Sciatic nerve (tissue), 2 donors: ENCODE measurements at places on chromosomes 16 and 17.
A peak's percentile ranks its signal among the peaks of the same experiment; 100 is the strongest.

GRCh38 chr16:70779361-70779760, 21.6 kb downstream of the VAC14 start:
- DNase-seq, result no peak

GRCh38 chr16:7321661-7322060, 11.0 kb upstream of the RBFOX1 start:
- DNase-seq, result no peak

DNA sequence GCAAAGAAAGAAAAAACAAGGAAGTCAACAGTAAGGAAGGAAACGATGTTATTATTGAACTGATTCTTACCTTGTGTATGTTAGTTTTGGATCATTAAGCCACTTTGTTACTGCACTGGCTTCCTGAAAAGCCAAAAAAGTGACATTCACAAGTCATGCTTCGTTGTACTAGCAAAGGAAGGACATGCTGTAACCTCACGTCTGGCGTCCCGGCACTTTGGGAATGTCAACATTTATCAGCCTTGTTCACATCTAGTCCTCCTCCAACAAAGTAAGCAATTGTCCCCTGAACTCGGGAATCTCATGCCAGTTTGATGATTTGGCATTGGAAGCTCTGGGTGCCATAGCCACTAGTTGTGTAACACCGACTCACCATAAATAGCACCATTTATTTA, 731 bp upstream of the MKS1 start:
- DNase-seq, result no peak

- DNase-seq, result no peak
Measured at GRCh38 chr16:50458667-50459495, 89.3 kb upstream of the NKD1 start.

- no peak for DNase-seq
Measured at GRCh38 chr17:6772016-6772415, 4.0 kb upstream of the FBXO39 start.

DNA sequence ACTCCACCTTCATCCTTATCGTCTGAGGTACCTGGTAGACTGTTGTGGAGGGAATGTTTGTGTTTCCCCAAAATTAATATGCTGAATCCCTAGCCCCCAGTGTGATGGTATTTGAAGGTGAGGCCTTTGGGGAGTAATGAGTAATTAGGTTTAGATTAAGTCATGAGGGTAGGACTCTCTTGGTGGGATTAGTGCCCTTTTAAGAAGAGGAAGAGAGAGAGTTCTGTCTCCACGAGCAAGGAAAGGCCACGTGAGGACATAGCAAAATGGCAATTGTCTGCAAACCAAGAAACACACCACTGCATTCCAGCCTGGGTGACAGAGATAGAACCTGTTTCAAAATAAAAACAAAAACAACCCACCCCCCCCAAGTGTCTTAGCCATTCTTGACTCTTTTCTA, 21.0 kb upstream of the DDX52 start:
- no peak for DNase-seq

DNA sequence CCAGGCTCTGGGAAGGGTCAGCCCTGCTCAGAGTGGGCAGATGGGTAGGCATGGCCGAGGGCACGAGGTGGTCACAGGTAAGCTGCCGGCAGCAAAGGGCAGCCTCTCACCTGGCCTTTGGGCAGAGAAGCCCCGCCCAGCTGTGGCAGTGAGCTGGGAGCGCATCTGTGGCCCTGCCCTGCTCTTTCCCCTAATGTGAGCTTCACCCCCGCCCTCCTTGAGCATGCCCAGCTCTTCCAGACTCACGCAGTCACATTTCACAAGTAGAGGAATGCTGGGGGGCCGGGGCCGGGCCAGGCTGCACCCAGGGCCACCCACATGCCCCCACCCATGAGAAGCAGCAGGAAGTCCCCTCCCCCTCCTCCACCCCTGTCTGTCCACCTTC, 40.7 kb upstream of the SLC38A10 start:
- no peak for DNase-seq

DNA sequence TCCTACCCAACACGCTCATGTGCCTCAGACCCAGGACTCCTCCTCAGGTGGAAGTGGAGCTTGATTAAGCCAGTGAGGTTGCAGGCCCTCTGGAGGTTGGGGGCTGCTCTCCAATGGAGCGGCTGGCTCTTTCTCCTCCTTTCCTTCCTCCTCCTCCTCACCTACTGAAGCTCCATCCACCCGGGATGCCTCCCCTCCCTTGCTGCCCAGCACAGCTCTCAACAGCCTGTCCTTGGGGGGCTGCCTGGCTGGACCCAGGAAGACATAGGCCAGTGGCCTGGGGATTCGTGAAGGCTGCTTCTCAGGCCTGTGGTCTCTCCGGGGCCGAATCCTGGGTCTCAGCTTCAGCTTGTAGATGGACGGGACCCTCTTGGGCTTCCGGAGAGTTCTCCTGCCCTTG, 8.2 kb downstream of the GAS2L2 start:
- DNase-seq, result no peak

- DNase-seq, result no peak
Measured at GRCh38 chr17:16875662-16876061, 96.3 kb downstream of the TNFRSF13B start.

DNA sequence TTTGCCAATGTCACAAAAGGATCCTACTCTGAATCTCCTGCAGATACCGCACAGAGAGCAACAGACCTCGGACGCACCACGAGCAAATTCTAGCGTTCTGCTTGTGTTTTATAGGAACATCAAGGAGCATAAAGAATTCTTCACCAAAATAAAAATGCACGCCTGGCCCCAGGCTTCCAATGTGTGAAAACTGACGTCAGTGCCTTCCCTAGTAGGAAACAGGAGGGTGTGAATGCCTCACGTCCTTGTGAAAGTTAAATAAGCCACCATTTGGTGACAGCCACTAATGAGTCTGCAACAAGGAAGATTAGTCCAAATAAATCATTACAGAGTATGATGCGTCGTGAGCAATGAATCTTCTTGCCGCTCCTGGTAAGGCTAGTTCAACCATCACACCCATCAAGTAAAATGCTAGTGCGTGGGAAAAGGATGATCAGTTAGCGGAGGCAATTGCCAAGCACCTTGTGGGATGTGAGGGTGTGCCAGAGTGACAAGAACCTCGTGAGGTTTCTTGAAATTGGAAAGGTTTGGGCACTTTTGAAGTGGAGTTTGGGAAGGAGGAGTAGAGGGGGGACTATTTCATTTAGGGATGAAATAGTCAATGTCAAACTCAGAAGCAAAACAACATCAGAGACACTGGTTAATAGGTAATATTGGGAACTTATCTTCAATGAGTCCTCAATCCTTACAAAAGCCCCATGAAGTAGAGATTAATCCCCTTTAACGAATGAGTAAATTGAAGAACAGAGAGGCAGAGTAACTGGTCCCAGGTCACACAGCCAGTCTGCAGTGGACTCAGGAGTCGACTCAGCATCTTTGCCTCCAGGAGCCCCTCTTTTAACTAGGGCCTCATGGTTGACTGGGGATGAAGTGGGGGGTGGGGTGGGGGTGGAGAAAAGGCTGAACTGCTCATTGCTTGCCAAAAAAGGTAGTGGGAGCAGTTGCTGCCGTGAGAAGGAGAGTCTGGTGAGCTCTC, 238.8 kb downstream of the SLC39A11 start:
- DNase-seq, result no peak

GRCh38 chr17:7313890-7314718, 1.1 kb downstream of the GPS2 start:
- no peak for DNase-seq

- DNase-seq, result no peak
Measured at GRCh38 chr17:40841246-40841645, 18.8 kb upstream of the KRT10 start.

GRCh38 chr16:14635395-14636165, 2.8 kb downstream of the BFAR start:
- no peak for DNase-seq

DNA sequence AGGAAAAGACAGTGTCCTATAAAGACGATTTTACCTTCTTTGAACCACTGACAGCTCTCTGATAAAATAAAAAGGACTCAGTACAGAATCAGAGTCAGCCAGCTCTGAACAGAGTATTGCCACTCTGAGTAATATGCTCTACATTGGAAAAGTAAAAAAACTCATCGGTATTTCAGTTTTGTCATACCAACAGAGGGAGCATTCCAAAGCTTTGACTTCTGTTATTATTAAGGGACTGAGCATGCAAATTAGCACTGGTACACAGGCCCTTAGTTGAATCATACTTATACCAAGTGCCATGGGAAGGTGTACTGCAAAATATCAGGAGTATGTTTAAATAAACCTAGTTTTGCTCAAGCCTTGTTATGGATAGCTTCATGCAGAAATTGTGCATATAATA, 509.0 kb upstream of the KIF2B start:
- DNase-seq, result no peak

DNA sequence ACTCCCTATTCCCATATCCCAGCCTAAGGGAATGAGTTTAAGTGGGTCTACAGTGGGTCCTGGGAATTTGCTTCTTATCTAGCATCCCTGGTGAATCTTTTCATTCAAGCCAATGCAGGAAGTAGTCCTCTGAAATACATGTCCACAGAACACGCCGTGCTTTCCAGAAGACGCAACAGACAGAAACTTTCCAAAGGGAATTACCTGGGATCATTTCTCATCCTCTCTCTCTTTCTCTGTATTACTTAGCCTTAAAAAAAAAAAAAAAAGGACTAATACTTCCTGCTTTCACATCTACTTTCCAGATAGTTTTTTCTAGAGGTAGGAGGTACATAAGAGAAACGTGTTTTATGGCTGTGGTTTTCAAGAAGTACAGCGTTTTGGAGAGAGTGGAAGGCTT, 499.0 kb downstream of the MAF start:
- no peak for DNase-seq

DNA sequence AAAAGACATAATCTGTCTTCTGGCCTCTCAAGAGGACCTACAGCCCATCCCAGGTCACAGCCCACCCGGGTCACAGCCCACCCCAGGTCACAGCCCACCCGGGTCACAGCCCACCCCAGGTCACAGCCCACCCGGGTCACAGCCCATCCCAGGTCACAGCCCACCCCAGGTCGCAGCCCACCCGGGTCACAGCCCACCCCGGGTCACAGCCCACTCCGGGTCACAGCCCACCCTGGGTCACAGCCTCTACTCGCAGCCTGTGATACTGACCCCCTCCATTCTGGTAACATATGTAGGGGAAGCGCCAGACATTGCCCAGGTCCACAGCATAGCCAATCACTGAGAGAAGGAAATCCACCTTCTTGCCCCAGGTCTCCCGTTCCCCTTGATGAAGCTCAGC, 14.2 kb downstream of the SLC6A4 start:
- DNase-seq, result no peak

- no peak for DNase-seq
Measured at GRCh38 chr17:74433421-74434121, 1.7 kb downstream of the GPRC5C start.

- DNase-seq, result no peak
Measured at GRCh38 chr16:56866955-56867830, 2.2 kb downstream of the SLC12A3 start.

DNA sequence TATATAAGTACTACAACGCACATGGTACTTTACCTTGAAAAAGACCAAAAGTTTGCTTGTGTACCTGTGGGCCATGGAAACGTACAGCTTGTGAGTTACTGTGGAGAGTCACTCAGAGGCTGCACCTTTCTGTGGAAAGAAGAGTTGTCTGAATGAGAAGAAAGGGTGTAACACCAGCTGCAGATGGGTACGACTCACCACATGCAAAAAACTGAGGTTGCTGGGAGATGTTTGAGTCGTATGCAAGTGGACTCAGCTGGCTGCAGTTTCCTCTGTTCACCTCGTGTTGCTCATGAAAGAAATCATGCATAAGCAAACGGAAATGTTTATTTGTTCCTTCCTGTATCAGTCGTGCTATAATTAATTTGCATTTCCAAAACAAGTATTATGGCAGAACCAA, 22.4 kb upstream of the DYNLRB2 start:
- DNase-seq, result no peak

DNA sequence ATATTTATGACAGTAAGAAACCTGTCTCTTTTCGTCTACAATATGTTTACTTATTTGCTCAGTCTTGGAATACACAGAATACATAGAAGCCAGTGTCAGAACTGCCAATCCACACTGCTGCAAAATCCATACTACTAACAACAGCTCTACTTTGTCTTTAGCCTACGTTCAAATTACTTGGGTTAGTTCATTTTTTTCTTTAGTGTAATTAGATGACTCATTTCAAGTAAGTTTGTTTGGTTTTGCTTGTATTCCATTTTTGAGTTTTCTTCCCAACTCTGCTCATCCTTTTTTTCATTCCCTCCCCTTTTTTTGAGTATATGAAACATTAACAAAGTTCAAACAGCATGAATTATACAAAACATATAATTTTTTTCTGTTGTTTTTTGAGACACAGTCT, 16.9 kb downstream of the CMC2 start:
- no peak for DNase-seq

DNA sequence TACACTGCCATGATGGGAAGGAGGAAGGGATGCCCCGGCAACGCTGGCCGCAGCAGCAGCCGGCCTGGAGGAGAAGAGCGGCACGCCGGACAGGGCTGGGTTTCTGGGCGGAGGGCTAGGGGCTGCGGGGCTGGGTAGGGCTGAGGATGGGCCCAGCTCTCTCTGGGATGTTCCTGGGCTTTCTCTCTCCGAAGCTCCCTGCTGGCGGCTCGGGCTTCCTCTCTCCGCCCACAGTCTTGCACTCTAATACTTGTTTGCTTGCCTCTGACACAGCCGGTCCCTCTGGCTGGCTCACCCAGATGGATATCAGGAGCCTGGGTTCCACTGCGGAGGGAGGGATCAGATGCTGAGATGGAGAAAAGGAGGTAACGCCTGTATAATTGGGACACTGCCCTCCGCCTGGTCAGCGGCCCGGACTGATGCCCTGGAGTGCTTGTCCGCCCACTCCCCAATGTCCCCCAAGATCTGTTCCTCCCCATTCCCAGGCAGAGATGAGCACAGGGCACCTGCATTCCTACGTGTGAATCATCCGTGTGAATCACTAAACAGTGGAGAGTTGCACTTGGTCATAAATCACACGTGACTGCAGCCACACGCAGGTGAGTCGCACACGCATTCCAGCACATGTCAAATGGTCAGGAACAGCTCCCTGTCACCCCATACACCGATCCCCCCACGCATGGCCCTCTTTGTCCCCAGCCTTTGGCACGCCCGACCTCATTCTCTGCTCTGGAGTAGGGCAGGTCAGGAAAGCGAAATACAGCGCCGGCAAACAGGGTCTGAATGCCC, at the start of gene ALOXE3:
TSS of gene ALOXE3 (minus strand) at position 535 of the 789 bp plus-strand sequence. CDS start at position 11, 524 bp downstream.
- DNase-seq, result peak; percentile 73

GRCh38 chr16:62089715-62090114, 53.5 kb upstream of the CDH8 start:
- DNase-seq, result no peak
